ENCODE measurements at places on chromosomes 16 and 17.

DNA sequence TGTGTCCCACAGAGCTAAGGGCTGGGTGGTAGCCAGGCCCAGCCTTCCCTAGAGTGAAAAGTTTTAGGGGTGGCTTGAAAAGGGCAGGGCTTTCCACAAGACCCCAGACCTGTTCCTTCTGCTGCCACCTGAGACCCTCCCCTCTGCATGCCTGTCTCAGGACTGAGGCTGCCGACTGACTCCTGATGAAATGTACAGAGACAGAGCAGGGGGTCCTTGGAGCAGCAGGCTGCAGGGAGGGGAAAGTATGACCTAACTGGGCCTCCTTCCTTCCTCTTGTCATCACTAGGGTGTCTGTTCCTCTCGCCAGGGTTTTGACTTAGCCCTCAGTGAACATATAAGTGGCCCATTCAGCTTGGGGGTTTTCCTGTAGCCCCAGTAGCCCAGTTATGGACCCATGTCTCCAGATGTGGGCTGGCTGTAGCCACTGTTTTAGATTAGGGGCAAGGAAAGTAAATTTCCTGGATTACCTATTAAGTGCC lies 14.9 kb upstream of the NFATC3 start:
- DNase-seq = no peak

GRCh38 chr17:8859027-8859803 lies 8.3 kb downstream of the PIK3R6 start:
- no peak for DNase-seq

DNA sequence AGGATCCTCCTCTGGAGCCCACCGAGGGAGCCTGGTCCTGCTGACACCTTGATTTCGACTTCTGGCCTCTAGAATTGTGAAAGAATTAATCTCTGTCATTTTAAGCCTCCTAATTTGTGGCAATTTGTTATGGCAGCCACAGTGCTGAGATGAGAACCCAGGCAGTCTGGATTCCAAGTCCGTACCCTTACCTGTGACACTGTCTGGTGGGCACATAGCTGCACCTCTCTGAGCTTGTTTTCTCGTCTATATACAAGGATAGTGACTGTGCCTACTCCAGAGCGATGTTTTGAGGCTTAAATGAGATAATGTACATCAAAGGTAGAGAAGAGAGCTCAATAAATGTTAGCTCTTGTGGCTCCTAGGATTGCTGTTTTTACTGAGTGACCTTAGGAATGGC lies 128.4 kb upstream of the MPHOSPH6 start:
- DNase-seq = no peak

GRCh38 chr16:71254832-71255525 lies 24.5 kb upstream of the HYDIN start:
- no peak for DNase-seq

DNA sequence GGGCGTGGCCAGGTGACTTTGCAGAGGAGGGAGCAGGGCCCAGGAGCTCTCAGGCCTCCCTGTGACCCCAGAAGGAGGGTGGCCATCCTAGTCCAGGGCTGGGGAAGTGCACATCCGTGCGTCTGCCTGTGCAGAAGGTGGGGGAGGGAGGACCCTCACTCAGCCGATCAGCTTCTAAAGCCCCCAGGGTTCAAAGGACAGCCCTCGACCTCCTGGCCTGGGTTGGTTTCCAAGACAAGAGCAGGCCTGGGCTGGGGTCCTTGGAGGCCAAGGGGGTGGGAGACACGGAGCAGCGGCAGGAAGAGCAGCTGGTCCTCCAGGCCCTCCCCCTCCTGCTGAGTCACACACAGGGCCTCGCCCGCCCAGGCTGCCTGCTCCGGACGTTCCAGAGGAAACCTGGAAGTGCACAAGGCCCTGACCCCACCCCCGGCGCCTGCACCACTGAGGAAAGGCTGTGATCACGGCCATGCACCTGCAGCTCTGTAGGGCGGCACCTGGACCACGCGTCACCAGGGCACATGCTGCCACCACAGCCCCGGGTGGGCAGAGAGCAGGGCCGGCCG lies 67.1 kb upstream of the ZNF469 start:
- DNase-seq = no peak

GRCh38 chr17:29131814-29132682 lies 48.1 kb downstream of the MYO18A start:
- no peak for DNase-seq

DNA sequence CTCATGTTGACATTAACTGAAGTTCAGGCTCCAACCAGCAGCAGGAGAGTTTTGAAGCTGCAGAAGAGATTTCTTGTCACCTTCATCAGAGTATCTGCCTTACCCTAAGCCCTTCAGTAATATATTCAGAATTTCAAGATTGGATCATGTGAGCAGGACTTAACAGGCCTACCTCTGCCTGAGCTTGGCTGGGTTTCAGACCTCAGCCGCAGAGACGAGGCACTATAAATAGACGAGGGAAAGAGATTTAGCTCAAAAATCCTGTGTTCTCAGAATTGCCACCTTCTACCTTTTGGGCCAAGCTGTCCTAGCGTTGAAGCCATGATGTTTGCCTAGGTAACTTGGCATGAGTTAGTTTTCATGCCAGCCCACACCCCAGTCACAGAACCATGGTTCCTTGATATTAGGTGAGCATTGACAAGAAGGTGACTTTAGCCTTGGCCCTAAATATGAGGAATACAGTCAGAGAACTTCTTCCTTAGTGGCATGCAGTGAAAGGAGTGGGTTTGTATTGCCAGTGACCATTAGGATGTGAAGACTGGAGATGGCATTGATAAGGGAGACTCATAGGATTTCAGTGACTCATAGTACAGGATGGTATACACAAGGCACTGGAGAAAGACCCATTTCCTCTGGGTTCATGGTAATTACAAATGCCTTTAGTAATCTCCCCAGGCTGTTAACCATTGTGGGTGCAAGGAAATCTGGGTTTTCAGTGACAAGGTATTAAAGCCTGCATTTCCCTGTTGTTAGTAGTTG lies 224.3 kb downstream of the MSI2 start:
- DNase-seq = no peak

- DNase-seq = no peak
These were observed 188.0 kb upstream of the TNRC6C start for GRCh38 chr17:77770331-77771105.

DNA sequence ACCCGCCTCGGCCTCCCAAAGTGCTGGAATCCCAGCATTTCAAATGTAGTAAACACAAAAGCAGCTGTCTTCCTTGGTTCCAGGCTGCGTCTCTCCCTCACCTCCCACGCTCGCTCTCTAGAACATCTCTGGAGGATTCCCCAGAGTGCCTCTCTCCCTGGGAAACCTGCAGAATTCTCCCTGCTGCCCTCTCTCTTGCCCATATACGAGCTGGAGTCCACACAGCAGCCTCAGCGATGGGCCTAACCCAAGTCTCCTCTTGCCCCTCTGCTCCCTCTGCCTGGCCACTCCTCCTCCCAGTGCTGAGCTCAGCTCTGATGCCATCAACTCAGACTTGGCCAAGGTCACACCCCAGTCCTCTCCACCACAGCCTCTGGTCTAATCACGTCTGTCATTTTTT lies 10.6 kb downstream of the GPRC5B start:
- no peak for DNase-seq

GRCh38 chr17:35747540-35748017 lies 5.5 kb downstream of the GAS2L2 start:
- DNase-seq = peak; percentile 76

GRCh38 chr16:24736758-24737157 lies 7.3 kb downstream of the TNRC6A start:
- DNase-seq = no peak

DNA sequence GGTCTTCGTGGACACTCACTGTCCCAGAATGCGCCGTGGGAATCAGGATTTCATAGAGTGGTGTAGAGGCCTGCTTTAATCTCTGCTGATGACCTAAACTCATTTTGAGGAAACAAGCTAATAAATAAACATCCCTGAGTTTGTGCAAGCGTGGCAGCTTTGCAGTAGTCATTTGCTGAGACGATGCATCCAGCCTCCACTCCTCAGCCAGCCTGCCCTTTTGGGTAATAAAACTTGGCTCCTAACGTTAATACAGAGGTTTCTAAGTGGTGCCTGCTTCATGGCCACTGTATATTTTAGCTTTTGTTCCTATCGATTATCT lies 1.3 kb downstream of the DGKE start:
- DNase-seq = no peak

GRCh38 chr16:85314512-85314971 lies 202.3 kb upstream of the CIBAR2 start:
- no peak for DNase-seq

GRCh38 chr16:66278604-66279262 lies 87.8 kb upstream of the CDH5 start:
- DNase-seq = no peak

DNA sequence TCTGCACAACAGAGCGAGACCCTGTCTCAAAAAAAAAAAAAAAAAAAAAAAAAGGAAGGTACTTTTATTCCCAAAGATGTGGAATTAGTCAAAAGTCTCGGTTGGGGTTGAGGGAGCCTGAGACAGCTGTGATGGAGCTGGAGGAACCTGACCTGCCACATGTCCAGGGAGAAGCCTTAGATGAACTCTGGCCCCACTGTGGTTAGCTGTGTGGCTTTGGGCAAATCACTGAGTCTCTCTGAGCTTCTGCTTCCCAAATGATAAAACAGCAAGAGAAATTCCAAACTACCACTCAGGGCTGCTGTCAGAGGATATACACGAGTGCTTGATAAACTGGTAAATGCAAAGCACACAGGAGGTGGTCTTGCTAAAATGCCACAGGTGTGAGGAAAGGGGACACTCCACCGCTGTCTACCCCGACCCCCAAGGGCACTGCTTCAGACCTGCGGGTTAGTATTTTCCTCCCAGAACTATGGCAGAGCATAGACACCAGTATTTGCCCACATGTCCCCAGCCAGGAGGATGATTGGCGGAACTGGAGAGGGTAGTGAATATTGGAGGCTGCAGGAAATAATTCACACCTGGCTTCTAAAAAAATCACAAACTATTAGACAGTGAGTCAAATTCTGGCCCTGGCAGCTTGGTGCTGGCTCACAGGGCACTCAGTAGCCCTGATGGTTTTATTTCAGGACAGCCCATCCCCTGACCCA lies 14.7 kb downstream of the DRC3 start:
- no peak for DNase-seq

DNA sequence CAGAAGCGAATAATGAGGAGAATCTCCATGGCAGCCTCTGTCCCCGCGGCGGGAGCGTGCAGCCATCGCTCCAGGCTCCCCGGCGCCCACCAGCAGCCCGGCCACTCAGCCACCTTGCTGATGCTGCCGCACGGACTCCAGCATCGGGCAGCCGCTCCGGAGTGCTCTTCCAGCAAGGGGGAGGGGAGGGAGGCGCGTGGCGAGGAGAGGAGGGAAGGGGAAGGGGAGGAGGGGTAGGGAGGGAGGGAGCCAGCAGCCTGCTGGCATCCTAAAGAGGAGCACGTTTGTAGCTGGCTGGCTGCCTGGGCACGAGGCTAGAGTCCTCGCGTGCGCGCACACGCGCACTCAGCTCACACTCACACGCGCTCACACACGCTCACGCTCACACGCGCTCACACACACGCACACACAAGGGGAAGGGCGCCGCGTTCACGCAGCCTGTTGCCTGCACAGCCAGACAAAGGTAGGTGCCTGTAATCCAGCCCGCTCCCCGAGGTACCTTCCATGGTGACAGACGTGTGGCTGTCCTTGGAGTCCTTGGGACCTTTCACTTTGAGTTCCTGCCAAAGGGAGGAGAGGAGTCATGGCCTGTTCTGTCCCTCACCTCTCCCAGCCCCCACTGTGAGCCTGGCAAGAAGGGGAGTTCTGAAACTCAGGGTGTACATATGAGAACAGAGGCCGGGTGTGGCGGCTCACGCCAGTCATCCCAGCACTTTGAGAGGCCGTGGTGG lies 82.1 kb downstream of the TIMM22 start:
- DNase-seq = no peak

DNA sequence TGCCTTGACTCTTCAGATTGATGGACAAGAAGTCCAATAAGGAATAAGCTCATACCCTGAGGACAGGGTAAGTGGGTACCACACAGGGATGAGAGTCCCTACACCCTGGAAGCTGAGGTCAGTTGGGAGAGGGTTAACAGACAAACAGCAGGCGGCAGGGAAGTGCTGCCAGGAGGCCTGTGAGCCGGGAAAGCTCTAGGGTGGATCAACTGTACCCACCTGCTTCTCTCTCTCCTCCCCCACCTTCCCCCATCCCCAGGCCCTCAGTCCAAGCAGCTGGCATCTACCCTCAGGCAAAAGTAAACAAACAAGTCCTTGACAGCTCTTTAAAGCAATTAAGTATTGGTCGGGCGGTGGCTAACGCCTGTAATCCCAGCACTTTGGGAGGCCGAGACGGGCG lies 20.7 kb upstream of the MYLK3 start:
- no peak for DNase-seq

GRCh38 chr17:49603238-49603637 lies 27.6 kb downstream of the NXPH3 start:
- DNase-seq = no peak

GRCh38 chr16:67750466-67750865 lies 31.4 kb upstream of the GFOD2 start:
- DNase-seq = no peak

DNA sequence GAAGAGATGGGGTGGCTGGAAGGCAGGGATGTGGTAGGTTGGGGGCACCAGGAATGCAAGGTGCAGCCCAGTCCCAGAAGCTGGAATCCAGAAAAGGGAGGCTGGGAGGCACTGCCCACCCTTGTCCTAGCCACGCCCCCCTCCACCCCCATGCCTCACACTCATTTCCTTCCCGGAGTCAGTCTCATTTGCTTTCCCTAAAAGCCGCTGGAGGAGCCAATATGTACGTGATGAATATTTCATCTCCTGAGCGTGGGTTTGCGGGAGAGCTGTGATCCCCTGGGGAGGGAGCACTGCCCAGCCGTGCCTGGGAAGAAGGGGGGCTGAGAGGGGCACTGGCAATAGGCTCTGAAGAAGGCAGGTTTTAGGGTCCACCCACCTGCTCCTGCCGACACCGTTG lies 124.5 kb upstream of the LHX1 start:
- no peak for DNase-seq

GRCh38 chr17:623121-623520 lies 91.5 kb downstream of the VPS53 start:
- DNase-seq = no peak

- DNase-seq = no peak
These were observed 36.2 kb downstream of the CTCF start for GRCh38 chr16:67598527-67598926.

DNA sequence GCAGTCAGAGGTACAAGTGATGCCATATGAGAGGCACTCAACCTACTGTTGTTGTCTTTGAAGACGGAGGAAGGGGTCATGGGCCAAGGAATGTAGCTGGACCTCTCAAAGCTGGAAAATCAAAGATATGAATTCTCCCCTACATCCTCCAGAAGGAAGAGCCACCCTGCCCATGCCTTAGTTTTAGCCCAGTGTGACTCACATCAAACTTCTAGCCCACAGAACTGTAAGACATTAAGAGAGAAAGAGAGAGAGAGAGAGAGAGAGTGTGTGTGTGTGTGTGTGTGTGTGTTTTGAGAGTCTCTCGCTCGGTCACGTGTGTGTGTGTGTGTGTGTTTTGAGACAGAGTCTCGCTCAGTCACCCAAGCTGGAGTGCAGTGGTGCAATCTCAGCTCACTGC lies 87.1 kb downstream of the STX8 start:
- no peak for DNase-seq

- DNase-seq = no peak
These were observed 199.5 kb upstream of the DYNLRB2 start for GRCh38 chr16:80341263-80341662.

- no peak for DNase-seq
These were observed 338.2 kb downstream of the SNX29 start for GRCh38 chr16:12314653-12315185.
